NCI-H460 (cell line): ENCODE measurements at places on chromosomes 3 and 15.

GRCh38 chr15:88902221-88902835 lies 7.0 kb upstream of the HAPLN3 start:
- DNase-seq, result no peak

DNA sequence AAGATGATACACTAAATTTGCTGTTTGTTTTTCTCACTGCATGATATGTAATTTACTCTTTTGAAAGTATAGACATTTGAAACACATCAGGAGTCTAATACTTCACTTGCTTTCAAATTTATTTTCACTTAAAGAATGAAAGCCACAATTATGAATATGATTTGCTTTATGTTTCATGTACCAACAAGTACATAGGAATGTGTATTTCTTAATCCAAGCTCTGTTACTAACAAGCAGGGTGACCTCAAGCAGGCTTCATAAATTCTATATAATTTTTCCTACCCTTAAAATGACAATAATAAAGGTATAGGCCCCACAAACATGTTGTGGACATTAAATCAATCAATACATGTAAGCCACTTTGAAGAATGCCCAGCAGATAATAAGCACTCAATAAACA lies 170.2 kb upstream of the P2RY1 start:
- no peak for DNase-seq

- no peak for DNase-seq
Observed at GRCh38 chr3:187777331-187777941, 32.2 kb upstream of the BCL6 start.

GRCh38 chr15:55353025-55353424 lies 34.0 kb downstream of the PIGB start:
- no peak for DNase-seq
